ENCODE measurements at places on chromosomes 2 and 18.

DNA sequence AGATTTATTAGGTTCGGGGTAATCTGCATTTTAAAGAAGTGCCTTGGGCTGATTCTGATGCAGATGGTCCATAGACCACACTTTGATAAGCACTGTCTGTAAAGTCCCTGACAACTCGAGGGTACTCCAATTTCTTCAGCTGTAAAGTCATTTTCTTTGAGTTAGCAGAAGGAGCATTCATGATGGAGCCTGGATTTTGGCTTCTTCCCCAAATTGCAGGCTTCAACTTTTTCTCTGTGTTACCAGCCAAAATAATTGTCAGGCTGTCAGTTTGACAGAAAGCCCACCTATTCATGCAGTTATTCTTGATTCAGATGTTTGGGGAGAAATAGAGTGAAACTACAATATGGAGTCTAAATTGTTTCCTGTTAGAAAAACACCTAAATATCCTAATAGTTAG, 66.0 kb downstream of the RPL37A start:
- DNase-seq = no peak

DNA sequence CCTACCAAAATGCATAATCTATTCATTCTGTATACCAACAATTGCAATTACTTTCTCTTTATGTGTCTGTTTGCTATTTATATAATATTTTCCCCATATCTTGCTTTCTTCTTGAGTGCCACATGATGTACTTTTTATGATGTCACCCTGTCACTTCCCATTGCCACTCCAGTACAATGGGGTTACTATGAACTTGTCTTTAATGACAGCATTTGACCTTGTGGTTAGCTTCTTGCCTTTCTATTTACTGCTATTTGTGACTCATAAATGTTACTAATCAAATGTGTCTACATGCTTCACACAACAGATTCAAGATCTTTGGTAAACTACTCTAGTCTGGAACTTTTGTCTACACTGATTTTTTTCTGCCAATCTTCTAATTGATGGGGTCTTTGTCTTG, 486.3 kb downstream of the NR4A2 start:
- DNase-seq = no peak

DNA sequence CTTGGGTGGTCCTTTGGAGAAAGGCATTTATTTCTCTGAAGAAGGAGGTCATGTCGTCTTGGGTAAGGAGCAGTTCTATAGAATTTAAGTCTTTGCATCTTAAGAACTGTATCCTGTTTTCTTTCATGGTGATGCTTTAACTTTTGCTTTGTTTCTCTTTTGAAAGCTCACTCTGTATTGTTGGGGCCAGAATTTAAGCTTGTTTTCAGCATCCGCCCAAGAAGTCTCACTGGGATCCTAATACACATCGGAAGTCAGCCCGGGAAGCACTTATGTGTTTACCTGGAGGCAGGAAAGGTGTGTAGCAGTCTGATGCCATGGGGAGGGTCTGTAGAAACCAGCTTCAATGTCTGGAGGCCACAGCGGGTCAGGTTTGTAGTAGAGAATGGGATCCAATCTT, 64.7 kb upstream of the TTC39C start:
- no peak for DNase-seq

- DNase-seq = no peak
Measured at GRCh38 chr2:241237949-241238371, 49.5 kb downstream of the ANO7 start.

DNA sequence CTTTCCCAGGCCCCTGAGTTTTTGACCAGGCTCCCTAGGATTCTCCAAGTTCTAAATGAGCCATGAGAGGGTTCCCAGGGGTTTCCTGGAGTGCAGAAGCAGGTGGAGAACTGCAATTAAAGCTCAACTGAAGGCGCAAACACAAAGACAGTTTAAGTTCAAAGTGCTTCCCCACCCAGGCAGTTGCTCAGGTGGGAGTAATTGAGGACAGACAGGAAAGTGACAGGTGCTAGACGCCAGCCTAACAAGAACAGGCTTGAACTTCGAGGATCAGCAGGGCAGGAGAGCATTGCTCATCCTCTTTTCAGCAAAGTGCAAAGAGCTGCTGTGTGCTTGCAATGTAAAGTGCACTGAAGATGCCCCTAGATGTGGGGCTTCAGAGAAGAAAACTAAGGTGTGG, 77.2 kb upstream of the ST8SIA3 start:
- no peak for DNase-seq

DNA sequence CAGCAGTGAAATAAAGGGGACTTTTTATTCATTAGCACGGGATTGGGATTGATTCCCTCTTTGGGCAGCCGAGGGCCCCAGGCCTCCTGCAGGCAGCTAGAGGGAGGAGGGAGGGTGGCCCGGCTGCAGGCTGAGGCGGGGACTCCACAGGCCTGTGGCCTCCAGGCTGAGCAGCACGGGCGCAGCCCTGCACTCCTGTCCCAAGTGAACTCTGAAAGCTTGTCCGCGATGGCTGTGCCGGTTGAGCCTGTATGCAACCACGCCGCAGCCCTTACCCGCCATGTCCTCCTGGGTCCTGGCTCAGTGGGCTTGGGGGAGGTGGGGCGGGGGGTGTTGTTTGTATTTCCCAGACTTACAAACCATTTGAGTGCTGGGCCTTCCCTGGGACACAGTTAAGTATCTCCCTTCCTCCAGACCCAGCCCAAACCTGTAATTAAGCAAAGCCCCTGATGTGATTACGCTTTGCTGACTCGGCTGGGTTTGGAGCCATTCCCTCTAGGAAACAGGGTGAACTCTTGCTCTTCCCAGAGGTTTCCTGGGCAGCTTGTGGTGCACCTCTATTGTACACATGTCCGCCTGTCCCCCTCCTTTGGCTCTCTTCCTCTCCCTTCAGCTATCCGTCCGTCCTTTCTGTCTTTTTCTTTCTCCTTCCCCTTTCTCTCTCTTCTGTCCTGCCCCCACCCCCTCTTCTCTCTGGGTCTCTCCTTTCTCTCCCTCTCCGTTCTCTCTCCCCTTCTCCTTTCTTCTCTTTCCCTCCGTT, 5.3 kb downstream of the GLI2 start:
- no peak for DNase-seq

GRCh38 chr18:75624869-75625268, 197.4 kb upstream of the SMIM21 start:
- DNase-seq = no peak

DNA sequence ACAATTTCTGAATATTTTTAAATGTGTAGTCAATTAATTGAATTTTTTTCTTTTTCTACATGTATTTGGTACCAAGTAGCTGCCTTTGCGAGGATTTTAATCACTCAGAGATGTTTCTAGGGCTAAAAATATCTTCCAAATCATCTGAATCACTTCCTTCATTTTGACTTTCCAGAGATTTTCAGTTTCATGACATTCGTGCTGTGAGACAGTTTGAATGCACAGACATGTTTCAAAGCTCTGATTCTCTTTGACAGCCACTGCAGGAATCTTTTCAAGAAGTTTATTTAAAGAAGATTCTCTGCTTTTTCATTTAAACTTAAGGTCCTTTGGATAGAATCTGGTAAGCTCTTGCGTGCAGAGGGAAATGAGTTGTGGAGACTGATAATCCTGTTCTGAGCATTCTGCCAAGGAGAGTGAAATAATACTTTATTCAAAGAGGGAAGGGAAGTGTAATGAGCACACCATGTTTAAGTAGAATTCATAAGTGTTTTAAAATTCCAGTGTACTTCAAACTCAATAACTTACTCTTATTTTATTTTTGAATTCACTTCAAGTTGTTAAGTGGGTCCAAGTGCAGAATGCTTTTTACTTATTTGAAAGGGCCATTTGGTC, 9.7 kb downstream of the CYBRD1 start:
- DNase-seq = no peak

- no peak for DNase-seq
Measured at GRCh38 chr2:173957517-173957916, 7.7 kb downstream of the SP3 start.

DNA sequence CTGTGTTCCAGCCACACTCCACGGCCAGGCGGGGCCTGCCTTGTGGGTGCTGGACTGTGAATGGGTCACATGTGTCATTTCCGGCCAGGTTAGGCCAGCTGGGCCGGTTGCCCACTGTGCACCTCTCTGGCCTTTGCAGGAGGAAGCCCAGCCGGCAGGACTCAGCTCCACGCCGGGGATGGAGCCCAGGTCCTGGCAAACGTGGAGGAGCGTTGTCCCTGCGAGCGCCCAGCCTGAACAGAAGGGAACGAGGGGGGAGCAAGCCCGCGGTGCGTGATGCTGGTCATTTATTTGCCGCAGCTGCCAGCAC, 152.9 kb downstream of the PXDN start:
- DNase-seq = no peak

- no peak for DNase-seq
Measured at GRCh38 chr2:43634604-43635306, 2.3 kb upstream of the PLEKHH2 start.

GRCh38 chr2:38442643-38443541, 65.8 kb upstream of the ATL2 start:
- DNase-seq = no peak

GRCh38 chr18:69648486-69648885, 247.8 kb downstream of the DOK6 start:
- no peak for DNase-seq

DNA sequence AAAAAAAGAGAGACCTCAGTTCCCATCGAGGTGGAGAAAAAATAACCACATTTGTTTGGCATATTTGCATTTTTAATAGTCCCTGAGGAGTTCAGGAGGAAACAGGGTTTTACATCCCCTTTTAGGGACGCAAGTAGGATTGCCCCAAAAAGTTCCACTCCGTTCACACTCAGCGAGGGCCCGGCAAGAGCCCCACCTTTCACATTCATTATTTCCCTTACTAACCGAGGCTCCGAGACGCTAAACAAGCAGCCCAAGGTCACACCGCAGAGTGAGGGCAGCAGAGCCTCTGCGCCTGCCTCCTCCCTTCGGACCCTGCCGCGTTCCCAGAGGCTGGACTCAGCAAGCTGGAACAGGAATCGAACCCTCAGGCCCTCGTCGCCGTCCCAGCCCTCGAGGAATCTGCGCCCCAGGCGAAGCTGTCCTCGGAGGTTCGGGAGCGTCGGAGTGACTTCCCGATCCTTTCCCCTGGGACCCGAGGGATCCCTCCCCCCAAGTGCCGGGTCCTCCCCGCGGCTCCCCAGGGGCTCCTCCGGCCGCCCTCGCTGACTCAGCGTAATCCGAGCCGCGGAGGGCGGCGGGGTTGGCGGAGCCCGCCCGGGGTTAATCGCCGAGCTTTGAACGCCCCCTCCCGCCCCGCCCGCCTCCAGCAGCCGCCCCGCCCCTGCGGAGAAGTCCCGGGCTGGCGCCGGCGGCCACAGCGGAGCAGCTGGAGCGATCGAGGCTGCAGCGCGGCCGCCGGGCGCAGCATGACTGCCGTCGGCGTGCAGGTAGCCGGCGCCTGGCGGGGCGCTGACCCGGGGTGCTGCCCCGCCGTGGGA, at the start of gene TMEM37:
Gene TMEM37 (plus strand): TSS at position 700 of the 821 bp plus-strand sequence. CDS start 50 bp downstream, at position 750.
- DNase-seq = no peak

Measured in stimulated activated CD4-positive, alpha-beta T cell treated with anti-CD3 and anti-CD28 coated beads, Interleukin-1b, Interleukin-23, amount 100 ng/mL, for 24 hours (primary cell).